ENCODE measurements at places on chromosomes 16 and 17. TPM values are rescaled to one million over a fixed set of nuclear protein-coding genes. Genes with fewer than 3 reads are reported as not detected.

DNA sequence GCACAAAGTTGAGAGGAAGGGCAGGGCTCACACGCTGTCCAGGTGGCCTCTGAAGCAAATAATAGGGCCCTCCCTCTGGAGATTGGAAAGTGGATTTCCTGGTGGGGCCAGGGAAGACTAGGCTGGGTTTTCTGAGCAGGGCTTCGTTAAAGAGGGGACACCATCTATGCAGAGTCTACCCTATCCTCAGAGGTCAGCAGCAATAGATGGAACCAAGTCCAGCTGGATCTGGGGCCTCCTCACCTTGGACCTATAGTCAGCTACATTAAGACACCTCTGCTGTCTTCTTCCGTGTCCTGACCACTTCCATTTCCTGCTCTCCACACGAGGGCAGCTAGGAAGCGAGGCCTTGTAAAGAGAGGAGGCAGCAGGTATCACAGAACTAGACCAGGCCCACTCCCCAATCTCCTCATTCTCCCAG lies 14.7 kb upstream of the ST6GALNAC1 start:
- DNase-seq: no peak

DNA sequence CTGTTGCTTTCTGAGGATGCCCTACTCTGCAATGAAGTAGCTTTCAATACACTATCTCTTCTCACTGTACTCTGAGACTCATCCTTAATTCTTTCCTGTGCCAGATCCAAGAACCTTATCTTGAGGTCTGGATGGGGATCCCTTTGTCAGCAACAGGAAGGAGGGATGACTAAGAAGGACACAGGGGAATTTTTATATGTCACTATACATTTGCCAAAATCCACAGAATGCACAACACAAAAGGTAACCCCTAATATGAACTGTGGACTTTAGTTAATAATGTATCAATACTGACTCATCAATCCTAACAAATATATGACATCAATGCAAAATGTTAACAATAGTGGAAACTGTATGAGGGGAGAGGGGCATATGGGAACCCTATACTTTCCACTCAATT lies 4.7 kb upstream of the RBBP6 start:
- DNase-seq: no peak

DNA sequence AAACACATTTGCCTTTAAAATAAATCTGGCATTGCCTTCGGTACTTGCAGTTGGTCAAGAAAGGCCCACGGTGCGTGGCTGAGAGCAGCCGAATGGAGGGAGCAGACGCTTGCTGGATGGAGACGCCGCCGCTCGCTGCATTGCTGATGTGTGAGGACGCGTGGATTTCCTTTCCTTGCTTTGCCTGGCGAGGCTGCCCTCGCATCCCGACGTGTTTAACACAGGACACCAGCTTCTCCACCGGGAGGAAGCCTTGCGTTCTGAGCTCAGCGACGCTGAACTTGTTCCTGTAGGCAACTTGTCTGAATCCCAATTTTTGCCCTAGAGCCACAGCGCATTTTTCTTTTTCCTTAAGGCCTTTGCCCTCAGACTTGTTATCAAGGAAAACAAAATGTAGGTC lies 45.8 kb downstream of the COX4I1 start:
- DNase-seq: no peak

Gene ZNF205
- 8.7 TPM for polyA plus RNA-seq

Gene COX4I1
- polyA plus RNA-seq: 809 TPM

DNA sequence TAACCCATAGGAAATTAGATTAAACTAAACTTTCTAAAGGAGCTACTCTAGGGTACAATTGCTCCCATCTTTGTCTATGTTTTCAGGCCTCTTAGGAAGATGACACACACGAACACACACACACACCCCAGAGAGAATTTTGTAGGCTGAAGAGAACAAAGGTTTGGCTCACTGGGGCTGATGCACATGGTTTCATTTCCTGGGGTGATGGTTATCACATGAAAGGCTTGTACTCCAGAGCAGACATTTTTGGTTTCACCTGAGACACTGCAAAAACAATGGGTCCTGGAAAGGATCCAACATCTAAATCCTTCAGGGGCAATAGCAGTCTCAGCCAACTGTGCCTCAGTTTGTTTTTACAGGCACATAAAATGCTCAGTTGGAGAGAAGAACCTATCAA lies 62.8 kb downstream of the GRB7 start:
- no peak for DNase-seq

DNA sequence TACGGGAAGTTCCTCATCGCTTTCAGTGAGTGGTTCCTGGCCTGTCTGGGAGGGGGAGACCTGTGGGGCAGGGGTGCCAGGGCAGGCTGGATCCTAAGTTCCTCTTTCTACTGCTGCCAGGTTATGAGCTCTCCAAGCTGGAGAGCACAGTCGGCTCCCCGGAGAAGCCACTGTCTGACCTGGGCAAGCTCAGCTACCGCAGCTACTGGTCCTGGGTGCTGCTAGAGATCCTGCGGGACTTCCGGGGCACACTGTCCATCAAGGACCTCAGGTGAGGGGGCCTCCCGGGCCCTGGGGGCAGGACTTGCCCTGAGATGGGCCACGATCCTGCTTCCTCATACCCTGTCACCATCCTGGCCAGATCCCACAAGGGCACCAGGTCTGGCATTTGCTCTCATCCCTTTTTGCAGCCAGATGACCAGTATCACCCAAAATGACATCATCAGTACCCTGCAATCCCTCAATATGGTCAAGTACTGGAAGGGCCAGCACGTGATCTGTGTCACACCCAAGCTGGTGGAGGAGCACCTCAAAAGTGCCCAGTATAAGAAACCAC lies 5.1 kb downstream of the PRSS8 start:
- DNase-seq: no peak

- no peak for DNase-seq
These were observed 105.9 kb upstream of the ANKFN1 start for GRCh38 chr17:56047331-56047730.

DNA sequence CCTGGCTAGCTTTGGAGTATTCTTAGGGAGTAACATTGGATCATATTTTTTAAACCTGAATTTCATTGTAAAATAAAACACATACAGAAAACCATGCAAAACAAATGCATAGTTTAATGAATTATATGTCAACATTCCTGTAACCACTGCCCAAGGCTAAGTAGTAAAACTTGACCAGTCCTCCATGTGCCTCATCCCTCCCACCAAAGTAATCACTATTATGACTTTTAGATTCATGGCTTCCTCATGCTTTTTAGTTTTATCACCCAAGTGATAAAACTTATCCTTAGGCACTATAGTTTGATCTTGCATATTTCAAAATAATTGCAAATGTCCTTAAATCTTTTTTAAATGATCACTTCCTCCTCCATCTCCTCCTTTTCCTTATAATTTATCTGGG lies 20.4 kb downstream of the PRKCA start:
- DNase-seq: no peak

Gene HOXB3
- polyA plus RNA-seq: 1.2 TPM

DNA sequence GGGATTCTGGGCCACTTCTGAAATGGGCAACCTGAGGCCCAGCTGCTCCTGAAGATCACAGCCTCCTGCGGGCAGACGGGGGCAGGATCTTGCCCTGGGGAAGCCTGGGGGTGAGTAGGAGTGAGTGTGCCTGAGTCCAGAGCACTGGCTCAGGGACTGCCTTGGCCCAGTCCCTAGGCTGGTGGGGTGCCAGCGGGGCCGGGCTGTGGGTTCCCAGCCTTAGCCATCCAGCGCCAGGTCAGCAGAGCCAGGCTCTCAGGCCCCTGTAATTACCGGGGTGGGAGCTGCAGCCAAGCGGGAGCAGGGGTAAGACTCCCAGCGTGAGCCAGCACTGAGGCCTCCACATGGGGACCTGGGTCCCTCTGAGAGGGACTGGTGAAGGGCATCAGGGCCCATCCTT lies 8.2 kb downstream of the SPNS2 start:
- DNase-seq: no peak

- DNase-seq: no peak
These were observed 1.2 kb upstream of the FGF11 start for GRCh38 chr17:7437950-7438614.

Gene SPN
- polyA plus RNA-seq: 0.07 TPM

Gene NPIPA5
- 10.3 TPM for polyA plus RNA-seq

DNA sequence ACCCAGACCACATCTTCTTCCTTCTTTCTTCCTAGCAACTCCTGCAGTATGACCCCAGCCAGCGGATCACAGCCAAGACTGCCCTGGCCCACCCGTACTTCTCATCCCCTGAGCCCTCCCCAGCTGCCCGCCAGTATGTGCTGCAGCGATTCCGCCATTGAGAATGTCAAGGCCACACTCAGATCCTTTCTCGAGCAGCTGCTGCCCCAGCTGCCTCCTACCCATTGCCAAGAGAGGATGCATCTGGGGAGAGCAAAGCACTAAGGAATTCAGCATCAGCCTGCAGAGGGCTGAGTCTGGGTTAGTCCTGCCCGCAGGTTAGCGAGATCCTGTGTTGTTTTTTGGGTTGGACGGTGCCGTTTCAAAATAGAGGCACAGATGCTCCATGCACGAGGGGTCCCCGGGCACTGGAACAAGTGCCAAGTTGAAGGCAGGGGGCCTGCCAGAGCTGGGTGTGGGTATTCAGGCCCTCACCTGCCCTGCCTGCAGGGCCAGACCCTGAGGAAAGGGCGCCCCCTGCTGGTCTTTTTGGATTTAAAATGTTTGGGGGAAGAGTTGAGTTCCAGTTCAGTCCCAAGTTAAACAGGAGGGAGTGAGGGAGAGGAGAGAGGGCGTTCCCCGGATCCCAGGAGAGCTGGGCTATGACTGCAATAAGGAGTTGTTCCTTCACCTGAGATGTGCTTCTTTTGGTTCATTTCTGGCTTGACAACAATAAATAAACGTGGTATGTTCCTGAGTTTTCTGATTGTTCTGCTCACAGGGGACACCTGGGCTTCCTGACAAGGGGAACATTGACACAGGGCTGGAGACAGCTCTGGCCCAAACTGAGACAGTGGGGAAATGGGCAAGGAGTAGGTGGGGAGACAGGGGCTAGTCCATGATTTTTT lies 4.9 kb downstream of the CDK3 start:
- DNase-seq: no peak

DNA sequence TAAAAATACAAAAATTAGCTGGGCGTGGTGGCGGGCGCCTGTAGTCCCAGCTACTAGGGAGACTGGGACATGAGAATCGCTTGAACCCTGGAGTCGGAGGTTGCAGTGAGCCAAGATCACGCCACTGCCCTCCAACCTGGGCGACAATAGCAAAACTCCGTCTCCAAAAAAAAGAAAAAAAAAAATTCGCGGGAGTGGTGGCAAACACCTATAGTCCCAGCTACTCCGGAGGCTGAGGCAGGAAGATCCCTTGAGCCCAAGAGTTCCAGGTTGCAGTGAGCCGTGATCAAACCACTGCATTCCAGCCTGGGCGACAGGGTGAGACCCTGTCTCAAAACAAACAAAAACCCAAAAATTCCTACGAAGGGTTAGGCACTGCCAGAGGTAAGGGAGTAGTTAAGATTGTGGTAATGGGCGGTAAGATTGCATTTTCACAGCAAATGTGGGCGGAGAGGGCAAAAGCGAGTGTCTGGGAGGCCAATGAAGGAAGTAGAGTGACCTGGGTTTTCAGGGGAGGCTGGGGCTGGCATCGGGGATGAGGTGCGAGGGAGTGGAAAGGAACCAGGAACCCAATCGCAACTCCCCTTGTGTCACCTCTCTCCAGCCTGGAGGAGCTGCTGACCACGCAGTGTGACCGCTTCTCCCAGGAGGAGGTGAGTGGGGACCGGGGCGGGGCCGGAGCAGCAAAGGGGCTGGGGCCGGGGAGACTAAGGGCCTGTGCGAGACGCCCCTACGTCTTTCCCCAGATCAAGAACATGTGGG lies 2.6 kb downstream of the MYL11 start:
- DNase-seq: no peak

- no peak for DNase-seq
These were observed 44.1 kb downstream of the CRLF3 start for GRCh38 chr17:30780343-30780742.
